ENCODE measurements at places on chromosomes 3 and 15.

- peak; percentile 65 for DNase-seq
Measured at GRCh38 chr3:113536627-113537101, 4.3 kb downstream of the SIDT1 start.

GRCh38 chr3:126314790-126315658 is 42.2 kb downstream of the KLF15 start:
- no peak for DNase-seq

GRCh38 chr3:184908859-184909258 is 96.9 kb downstream of the VPS8 start:
- no peak for DNase-seq

DNA sequence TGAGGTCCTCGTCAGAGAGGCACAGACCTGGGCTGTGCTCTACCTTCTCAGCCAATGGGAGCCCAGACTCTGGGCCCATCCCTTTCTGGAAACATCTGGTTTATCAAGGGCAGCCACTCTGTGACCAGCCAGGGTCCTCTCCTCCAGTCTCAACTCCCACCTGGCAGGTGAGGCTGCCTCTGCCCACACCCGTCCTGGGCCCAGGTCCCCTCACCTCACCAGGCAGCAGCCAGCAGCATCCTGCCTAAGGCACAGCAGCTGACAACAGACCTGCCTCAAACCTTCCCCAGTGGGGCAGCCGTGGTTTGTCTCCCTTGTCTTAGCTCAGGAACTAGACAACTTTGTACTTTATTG is 8.7 kb upstream of the VIPR1 start:
- no peak for DNase-seq

DNA sequence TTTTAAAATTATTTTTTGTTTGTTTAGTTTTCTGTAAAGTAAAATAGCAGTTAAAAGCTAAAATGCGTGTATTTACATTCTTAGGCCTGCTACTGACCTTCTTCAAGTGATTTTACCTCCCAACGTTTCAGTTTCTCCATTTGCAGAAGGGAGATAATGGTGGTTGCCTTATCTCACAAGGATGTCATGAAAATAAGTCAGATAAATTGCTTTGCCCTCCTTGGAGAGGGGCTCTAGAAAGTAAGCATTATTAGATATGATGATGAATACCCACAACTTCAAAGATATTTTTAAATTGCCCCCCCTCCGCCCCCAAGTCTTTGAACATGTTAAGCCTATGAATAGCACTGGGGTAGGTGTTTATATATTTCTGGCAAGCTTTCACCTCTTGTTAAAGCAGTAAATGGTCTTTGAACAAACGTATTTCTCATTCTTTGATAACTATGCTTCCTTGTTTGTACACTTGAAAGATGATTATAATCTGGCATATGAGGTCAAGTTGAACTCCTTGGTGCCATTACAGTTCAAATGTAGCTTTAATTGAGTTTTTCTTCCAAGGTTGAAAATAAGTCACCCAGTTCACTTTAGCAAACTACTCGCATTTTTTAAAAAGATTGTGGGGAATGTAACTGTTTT is 6.4 kb downstream of the TERC start:
- no peak for DNase-seq

- no peak for DNase-seq
Measured at GRCh38 chr15:91940496-91941381, 87.2 kb downstream of the SLCO3A1 start.
